ENCODE measurements at places on chromosomes 4 and X.

DNA sequence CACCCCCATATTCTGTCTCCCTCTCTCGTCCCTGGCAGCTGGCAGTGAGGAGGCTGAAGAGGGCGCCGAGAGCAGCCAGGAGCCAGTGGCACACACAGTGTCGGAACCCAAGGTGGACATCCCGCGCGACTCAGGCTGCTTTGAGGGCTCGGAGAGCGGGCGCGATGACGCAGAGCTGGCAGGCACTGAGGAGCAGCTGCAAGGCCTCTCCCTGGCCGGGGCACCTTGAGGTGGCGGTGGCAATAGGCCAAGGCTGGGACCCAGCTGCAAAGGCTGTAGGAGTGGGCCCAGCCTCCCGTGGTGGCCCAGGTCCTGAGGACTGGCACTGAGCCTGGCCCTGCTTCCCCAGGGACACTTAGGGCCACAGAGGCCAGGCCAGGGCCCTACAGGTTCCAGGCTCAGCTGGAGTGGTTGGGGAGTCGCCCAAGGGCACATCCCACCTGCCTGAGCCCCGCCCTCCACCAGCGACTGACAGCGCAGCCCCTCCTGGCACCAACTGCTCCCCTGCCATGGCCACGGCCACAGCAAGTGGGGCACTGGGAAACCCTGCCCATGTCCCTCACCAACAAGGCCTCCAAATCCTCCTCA, 13.9 kb downstream of the SASH3 start:
- no peak for DNase-seq

DNA sequence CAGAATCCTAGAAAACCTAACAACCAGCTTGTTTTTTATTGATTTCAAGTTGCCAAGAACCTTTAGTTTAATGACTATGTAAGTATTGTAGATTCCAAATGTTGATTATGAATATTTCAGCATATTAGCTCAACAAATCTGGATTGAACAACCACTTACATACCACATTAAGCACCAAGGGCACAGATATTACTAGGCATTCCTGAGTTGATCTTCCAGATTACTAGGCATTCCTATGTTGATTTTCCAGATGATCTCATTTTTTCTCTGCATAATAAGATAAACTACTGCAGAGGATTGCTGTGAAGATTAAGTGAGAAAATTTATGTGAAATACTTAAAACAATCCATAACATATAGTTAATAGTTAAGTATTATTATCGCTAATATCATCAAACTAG, 17.4 kb upstream of the DCAF8L1 start:
- DNase-seq = no peak

DNA sequence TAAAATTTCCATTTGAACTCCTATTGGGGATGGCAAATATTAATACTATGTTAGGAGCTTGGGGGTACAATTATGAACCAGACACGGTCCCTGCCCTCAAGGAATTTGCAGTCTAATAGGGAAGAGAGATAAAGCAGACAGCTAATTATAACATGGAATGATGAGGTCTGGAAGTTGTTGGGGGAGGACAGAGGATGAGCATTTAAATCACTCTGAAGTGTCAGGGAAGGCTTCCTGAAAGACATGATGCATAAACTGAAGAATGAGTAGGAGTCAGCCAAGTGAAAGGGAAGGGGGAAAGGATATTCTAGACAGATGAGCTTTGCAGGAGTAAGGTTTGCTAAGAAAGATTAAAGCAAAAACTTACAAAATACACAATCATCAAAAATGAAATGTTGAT, 15.9 kb downstream of the PLAC1 start:
- DNase-seq = no peak

GRCh38 chrX:1388651-1389050, 3.3 kb downstream of the SLC25A6 start:
- DNase-seq = no peak

GRCh38 chrX:53930515-53931380, 113.5 kb downstream of the PHF8 start:
- DNase-seq = peak; percentile 67

DNA sequence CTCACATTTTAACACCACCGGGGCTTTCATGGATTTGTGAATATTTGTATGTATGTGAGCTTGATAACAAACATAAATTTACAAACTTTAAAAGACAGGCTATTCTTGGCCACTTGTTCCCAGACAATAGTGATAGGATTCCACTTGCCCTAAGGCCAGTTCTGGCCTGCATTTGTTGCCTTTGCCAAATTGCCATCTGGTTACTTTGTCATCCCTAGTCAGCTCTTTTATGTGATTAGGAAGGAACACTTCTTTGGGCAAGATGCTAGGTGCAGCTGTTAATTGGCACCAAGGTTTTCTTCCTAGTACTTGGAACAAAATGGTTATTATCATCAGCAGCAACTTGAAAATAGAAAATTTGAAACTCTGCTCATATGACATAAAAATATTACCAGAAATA, 63.3 kb downstream of the CCSER1 start:
- DNase-seq = no peak

DNA sequence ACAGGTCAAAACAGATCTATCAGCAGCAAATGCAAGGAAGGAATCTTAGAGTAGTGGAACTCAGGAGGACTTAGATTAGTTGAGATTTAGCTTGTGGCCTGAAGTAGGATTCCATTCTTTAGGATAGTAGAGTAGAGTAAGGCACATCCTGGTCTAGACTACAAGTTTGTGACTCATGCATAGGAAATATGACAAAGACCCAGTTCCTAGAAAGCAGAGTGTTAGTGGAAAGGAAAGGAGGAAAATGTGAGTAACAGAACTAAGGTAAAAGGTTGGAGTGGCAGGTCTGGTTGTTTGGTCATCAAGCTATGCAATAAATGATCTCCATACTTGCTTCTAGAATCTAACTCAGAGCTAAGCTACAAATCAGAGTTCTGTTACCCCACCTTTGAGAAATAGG, 595.0 kb downstream of the ACTRT1 start:
- no peak for DNase-seq

Data from H4 (cell line).